ENCODE measurements at places on chromosomes 1 and 21.

GRCh38 chr1:7564137-7564536, 207.0 kb upstream of the VAMP3 start:
- no peak overlapping the region for H3K4me3 ChIP-seq
- H3K27ac ChIP-seq, result no peak overlapping the region
- H3K4me1 ChIP-seq, result no peaks in the 10 kb centered on the region
- DNase-seq, result no peak

- no peaks in the 10 kb centered on the region for H3K27me3 ChIP-seq
- H3K36me3 ChIP-seq, result no peaks in the 10 kb centered on the region
Measured at GRCh38 chr1:188489336-188490112, 1660.8 kb downstream of the PLA2G4A start.

GRCh38 chr1:163933437-163933836, 611.7 kb downstream of the NUF2 start:
- H3K4me1 ChIP-seq, result no peaks in the 10 kb centered on the region
- no peaks in the 10 kb centered on the region for H3K36me3 ChIP-seq
- no peak overlapping the region for H3K27ac ChIP-seq
- H3K27me3 ChIP-seq, result no peaks in the 10 kb centered on the region

- H3K36me3 ChIP-seq, result no peaks in the 10 kb centered on the region
- H3K4me3 ChIP-seq, result no peak overlapping the region
- no peaks in the 10 kb centered on the region for H3K27me3 ChIP-seq
- H3K4me1 ChIP-seq, result peaks cover 3% of the 10 kb centered on the region
Measured at GRCh38 chr1:192789871-192790270, 19.0 kb upstream of the RGS2 start.
